ENCODE measurements at places on chromosomes 6 and 20.

DNA sequence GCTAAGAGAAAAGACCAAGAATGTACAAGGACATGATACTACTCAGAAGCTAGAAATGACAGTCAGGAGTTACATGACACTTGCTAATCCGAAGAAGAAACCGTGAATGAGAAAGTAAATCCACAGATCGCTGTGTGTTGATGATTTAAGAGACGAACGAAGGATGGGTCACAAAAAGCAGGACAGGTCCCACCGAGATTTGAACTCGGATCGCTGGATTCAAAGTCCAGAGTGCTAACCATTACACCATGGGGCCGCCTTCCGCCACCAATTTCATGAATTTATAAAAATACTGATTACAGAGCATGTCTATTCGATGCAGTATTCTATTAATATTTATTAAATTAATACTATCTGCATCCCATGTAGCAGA, 54.0 kb upstream of the BTN3A2 start:
- no peak for DNase-seq

DNA sequence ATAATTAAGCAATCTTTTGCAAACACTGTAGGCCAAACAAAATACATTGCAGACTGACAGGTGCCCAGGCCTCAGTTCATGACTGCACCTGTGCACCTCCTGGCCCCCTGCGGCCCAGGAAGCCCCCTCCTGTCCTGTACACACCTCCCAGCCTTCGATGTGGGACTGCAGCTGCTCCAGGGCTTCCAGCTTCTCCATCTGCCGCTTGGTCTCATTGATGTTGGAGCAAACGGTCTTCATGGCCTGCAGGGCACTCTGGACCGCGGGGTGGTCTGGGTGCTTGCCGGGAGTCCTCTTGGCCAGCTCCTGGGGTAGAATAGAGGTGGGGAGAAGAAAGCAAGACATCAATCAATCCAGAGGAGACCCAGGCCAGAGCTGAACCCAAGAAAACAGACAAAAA, 119.7 kb downstream of the PREX1 start:
- no peak for DNase-seq

DNA sequence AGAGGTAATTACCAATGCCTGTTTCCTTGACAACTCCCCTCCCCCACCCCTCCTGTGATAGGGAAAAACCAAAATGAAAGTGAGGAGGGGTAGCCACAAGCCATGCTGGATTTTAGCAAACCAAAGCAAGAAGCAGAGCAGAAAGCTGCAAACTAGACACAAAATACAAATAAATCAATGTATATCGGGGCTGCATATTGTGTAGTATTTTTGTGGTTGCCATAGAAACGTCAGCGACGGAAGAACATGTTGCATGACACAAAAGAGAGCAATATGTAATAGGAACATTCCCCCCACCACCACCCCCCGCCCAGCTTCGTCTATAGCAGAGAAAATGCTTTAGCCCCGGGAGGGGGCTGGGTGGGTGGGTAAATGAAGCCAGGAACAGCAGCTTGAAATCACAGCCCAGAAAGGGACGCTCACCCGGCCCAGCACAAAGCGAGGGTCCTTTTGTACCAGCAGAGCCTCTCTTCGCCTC, 548 bp downstream of the AGPAT4 start:
- no peak for DNase-seq

DNA sequence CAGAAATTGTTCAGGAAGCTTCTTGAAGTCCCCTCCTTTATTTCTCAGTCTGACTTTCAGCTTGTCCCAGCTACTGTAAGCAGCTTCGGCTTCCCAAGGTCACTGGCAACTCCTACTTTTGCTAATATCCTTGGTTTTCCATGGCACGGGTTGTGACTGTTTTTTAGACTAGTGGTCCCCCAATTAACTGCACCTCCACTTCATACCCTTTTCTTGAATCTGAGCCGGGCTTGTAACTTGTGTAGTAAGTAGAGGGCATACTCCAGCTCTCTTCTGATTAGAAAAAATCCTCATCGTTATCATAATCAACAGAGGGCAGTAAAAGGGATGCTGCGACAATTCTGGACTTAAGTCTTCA, 162.3 kb upstream of the TNFAIP3 start:
- no peak for DNase-seq

DNA sequence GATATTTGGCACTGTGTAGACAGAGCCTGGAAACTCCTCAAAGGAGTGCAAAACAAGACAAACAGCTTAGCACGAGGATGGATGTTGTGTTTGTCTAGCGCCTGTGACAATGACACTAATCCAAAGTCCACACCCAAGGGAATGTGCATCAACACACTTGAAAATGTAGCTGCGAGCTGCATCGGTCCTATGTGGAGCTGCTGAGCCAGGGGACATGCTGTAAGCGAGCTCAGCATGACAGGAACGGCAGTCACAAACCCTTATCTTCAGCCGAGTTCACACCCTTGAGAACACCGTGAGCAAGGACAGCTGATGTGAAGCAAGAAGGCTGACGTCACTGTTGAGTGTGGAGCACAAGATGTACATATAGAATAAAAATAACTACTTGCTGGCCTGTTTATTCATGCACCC, 684.3 kb downstream of the QKI start:
- DNase-seq = no peak
